ENCODE measurements at places on chromosomes 4 and X.

DNA sequence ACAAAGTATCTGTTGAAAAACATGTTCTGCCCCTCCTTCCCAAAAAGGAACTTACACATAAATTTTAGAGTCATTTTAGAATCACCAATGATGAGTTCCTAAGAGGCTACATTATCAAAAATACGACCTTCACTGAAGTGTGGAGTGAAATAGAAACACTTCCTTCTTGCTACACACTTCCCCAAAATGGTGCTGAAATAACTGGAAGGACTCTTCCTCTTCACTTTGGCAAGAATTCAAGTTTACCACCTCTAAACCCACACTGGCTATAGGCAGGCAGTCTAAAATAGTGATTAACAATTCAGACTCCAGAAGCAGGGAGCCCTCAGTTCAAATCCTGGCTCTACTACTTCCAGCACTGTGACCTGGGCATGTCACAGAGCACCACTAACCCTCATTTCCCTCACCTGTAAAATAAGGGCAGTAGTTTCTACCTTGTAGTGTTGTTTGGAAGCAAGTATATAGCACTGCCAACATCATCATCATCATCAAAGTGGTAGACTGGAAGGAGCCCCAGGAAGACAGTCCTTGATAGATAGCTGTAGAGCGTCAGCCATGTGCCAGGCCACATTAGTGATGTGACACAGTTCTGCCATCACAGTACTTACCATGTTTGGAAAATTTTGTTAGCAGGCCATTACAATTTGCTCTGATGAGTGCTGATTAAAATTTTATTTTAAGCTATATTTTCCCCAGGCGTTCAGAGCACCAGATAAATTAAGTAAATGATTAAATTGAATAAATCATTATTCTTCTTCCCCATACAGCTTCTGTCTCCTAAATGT is 103.3 kb downstream of the PARM1 start:
- no peak for DNase-seq

DNA sequence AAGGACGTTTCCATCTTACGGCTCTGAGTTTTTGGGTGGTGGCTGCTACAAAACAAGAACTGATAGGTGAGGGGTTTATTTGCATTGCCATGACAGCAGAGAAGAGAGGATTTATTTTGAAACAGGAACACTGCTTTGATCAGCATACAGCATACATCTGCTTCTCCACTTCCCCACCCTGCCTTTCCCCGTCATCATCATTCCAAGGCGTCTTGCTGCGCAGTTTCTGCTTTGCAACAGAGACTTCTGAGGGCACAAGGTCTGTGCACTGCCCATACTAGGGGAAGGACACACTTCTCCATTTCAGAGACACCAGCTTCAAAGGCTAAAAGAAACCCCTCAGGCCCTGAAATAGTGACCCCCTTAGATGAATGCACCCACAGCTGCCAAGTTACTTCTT is 19.1 kb downstream of the STARD8 start:
- no peak for DNase-seq

DNA sequence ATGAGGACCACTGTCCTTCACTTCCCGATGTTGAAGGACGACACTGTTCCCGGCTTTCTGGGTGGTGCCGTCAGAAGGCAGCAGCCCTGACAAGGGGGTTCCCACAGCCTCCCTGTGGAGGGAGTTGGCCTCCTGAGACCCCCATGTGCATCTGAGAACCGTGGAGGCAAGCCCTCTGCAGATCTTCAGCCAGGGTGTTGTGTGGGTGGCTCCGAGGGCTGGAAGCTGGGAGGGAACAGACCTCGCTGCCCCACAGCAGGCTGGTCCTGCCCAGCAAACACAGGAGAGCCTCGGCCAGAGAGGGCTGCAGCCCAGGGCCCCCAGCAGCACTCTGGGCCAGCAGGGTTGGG is 16.2 kb downstream of the DGKQ start:
- no peak for DNase-seq

- DNase-seq: no peak
Measured at GRCh38 chr4:165874791-165875371, 1.8 kb downstream of the TLL1 start.

DNA sequence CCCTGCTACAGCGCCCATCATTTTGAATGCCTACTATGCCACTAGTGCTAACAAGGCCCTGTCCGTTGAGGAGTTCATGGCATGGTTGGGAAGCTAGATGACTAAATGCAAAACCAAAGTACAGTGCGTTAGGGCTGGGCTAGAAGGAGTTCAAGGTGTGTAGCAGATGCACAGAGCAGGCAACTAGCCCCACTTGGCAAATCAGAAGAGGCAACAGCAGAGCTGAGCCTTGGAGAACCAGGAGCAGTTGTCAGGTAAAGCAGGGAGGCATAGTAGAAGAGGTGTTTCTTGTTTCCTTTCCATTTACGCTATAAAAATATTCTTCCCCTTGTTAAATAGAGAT is 146.6 kb upstream of the CPEB2 start:
- no peak for DNase-seq

DNA sequence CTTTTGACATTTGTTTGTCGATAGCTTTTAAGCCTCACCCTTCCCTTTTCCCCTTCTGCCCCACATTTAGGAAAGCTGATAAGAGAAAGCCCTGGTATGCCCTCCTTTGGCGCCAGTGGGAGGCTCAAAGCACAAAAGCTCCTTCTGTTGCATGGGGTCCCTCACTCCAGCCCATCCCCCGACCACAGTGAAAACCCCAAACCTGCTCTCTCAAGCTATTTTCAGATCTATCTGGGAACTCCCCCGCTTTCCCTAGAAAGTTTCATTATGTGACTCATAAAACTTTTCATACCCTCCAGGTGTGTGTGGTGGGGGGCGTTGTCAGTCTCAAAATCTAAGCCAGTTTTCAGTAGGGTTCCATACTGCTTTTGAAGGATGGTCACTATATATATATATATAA is 259.0 kb upstream of the PCDH7 start:
- no peak for DNase-seq

GRCh38 chr4:22901631-22902030 is 208.9 kb downstream of the GBA3 start:
- DNase-seq: no peak

- DNase-seq: no peak
Measured at GRCh38 chr4:123043013-123043412, 120.6 kb upstream of the NUDT6 start.

- DNase-seq: no peak
Measured at GRCh38 chr4:181272422-181272821, 970.8 kb upstream of the TENM3 start.

GRCh38 chr4:83109480-83110222 is 4.9 kb downstream of the PLAC8 start:
- DNase-seq: no peak

DNA sequence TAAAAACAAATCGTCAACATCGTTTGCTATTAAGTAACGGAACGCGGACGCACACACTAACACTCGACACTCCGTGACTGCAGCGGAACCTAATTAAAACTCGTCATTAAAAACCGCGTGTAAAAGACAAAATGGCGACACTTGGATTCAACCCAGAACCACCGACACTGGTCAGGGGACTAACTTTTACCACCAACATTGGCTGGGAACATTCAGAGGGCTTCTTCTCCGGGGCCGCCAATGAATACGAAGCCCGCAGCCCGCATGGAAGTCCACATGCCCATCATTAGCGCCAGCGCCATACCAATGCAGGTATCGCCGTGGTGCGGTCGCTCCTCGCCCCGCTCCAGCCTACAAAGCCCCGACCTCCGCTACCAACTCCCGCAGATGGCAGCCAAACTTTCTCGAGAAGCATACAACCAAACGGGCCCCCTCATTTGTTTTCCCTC is 498 bp downstream of the RBMX start:
- DNase-seq: peak; percentile 8

DNA sequence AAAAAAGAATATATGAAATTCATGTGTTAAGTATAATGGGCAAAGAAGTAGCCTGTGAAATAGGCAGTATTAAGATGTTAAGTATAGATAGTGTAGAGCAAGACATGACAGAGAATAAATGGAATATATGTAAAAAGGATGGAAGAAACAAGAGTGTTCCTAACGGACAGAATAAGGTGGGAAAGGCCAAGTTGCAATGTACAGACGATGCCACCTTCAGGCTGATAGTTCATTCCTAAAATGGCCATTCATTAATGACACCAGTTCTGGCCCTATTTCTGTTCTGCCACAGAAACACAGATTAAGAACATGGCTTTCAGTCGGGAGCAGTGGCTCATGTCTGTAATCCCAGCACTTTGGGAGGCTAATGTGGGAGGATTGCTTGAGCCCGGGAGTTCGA is 4.4 kb upstream of the FAM184B start:
- DNase-seq: no peak

- DNase-seq: no peak
Measured at GRCh38 chr4:113293043-113293560, 243.6 kb downstream of the ANK2 start.
